Bronchial smooth muscle cell (primary cell): ENCODE measurements at places on chromosomes 5 and 9. TPM values are rescaled to one million over a fixed set of nuclear protein-coding genes. Genes with fewer than 3 reads are reported as not detected.

The GRIN3A gene
- total RNA-seq, result not detected in 2 replicates

The SH3RF2 gene
- total RNA-seq, result 0.09 and 0.79 TPM in 2 replicates

The PCDHB1 gene
- not detected in 2 replicates for total RNA-seq

The ZDHHC21 gene
- total RNA-seq, result 2.9 and 5.5 TPM in 2 replicates

The LMNB1 gene
- total RNA-seq, result 9.1 and 11.7 TPM in 2 replicates
